ENCODE measurements at places on chromosomes 2 and 18.

DNA sequence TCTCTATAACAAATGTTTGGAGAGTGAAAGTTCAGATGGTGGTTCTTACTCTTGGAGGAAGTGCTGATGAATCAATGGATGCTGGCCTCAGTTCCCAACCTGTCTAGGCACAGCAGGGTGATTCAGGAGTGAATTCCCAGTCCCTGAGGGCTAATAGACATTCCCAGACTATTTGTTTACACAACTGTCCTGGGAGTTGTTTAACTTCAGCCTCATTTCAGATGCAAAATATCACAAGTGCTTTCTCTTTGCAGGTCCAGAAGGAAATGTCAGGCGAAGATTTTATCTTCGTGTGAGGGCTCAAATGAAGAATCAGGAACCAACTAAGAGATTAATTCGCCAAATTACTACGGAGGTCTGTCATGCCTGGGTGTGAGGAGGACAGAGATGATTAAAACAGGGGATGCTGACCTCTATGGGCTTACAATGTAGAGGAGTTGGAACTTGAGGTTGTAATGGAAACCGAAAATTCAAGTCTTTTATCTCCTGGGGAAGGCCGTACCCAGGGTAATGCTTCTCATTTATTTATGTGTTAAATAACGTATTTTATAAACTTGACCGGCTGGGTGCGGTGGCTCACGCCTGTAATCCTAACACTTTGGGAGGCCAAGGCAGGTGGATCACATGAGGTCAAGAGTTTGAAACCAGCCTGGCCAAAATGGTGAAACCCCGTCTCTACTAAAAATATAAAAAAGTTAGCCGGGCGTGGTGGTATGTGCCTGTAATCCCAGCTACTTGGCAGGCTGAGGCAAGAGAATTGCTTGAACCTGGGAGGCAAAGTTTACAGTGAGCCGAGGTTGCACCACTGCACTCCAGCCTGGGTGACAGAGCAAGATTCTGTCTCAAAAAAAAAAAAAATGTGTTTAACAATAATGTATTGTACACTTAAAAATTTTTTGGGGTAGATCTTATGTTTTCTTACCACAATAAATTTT, 38.7 kb upstream of the SLC1A4 start:
- peak; percentile 11 for DNase-seq

GRCh38 chr2:85741833-85742455, 11.8 kb upstream of the ATOH8 start:
- no peak for DNase-seq

- DNase-seq = no peak
Measured at GRCh38 chr2:174035117-174035635, 70.0 kb upstream of the SP3 start.

DNA sequence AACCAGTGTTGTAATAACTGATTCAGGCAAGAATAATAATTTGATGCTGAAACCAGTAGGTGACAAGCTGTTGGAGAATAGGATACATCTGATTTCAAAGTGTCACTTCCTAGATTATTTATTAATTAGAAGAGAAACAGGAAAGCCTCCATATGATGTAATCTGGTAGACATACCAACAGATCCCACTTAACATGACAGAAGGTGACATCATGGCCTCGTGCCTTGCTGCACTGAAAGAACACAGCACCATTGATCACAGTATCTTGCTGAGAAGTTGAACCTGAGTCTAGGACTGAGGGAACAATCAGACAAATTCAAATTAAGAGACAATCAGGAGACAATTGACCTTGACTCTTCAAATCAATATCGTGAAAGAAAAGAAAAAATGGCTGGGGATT, 131.6 kb upstream of the DLGAP1 start:
- no peak for DNase-seq

- peak; percentile 81 for DNase-seq
Measured at GRCh38 chr2:236176417-236176816, 8.2 kb upstream of the GBX2 start.

- DNase-seq = no peak
Measured at GRCh38 chr2:47092465-47092864, 62.6 kb downstream of the STPG4 start.

DNA sequence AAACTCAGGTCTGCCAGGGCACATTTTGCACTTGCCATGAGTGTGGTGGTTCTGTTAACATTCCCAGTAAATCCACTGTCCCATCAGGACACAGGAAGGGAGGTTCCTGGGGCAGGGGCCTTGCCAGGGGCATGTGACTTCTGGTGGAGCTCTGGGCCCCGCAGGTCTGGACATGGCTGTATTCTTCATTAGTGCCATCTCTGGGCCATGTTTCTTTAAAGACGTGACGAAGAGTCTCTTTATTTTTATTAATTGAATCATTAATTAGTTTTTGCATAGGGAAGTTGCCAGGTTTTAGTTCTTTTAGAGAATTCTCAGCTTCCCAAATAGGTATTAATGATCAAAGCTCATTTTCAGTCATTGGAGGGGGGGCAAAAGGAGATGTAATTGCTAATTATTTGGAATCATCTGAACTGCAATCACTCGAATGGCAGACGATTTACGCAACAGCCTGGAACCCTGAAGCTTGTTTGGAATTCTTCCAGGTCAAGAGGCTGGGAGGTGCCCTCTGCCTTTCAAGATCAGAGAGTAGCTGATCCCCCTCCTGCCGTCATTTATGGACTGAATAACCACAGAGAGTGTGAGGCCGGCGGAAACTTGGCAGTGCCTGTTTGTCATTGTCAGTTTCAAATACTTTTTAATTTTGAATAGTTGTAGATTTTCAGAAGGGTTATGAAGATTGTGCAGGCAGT, 106.2 kb downstream of the RTP5 start:
- no peak for DNase-seq

DNA sequence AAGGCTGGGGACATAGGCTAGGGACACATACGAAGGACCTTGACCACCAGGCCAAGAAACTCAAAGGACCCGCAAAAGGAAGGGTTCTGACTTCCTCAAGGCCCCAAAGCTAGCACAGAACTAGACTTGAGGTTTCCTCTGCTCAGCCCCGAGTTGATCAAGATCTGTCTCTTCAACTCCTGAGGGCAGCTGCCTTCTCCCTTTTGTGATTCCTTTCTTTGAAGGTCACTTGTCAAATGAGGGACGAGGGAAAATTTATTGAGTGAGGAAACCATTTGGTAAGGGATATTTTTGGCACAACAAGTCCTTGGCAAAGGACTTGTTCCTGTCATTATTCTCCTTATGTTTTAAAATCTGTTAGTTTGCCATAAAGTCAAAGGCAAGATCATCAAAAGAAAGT, 12.3 kb upstream of the ROCK2 start:
- DNase-seq = no peak

- no peak for DNase-seq
Measured at GRCh38 chr2:240963868-240964703, 34.3 kb upstream of the SNED1 start.

DNA sequence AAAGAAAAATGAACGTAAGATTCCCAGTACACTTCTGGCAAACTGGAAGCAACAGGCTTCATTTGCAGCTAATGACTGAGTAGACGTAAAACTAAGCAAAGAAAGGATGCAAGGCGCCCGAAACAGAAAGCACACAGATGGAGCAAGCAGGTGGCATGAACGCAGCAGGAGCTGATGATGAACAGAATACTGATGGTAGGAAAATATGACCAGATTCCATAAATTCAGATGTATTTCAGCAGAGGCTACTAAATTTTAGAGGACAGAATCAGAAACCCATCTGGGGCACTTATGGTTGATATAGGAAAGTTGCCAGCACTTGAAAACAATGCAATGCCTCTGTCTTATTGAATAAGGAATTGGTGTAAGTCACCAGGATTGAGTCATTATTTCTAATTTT, 658.7 kb upstream of the LINC00305 start:
- no peak for DNase-seq

- DNase-seq = no peak
Measured at GRCh38 chr2:201263779-201264178, 3.4 kb downstream of the CASP8 start.

GRCh38 chr18:8095947-8096570, 513.2 kb upstream of the RAB12 start:
- no peak for DNase-seq

DNA sequence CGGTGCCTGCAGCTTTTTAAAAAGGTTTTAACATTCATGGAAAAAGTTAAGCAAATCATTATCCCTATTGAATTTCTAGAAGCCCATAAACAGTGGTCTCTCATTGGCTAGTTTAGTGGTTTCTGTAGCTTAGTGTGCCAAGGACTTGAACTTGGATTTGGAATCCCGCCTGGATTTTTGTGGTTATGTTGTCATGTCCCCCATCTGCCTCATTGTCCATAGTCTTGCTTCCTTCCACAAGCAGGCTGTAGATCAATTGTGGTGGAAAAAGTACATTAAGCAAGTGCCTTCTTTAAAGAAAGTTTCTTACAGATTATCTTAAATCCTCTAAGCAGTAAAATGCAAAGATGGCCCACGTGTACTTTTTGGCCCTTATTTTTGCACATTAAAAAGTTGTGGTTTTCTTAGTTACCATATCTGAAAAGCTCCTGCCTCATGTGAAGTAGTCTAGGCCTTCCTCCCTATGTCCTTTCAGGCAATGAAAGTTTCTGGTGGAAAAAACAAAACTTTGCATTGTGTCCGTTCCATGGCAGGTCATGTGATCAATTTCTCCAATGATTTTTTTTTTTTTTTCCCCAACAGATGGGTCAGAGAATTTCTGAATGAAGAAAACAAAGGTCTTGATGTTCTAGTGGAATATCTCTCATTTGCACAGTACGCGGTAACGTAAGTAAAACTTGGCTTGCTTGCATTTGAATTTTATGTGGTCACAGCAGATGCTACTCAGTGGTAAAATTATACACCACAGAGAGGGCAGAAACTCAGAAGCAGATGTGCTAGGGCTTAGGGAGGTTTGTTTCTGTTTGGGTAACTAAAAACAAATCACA, 158.9 kb downstream of the PRPF40A start:
- no peak for DNase-seq

DNA sequence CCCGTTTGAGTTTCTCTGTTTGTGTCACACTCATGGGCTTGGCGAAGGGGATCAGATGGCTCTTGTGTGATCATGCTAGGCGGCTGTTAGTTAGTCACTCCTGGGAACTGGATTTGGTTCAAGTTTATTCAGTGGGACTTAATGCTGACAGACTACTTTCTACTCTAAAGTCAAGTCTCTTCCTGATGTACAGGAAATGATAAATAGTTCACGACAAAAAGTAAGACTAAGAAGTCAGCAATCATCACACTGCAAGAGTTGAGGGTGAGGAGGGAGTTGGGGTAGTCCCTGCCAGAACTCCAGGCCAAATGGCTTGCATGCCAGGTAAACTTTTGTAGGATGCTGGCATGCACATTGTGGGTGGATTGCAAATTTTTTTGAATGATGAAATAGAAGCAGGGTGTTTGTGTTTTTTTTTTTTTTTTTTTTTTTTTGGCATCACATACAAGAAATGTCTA, 25.1 kb upstream of the CCL20 start:
- no peak for DNase-seq
